Skin of body (tissue), 3 donors: ENCODE measurements at places on chromosomes 11 and 22. TPM values are rescaled to one million over a fixed set of nuclear protein-coding genes. Genes with fewer than 3 reads are reported as not detected.

DNA sequence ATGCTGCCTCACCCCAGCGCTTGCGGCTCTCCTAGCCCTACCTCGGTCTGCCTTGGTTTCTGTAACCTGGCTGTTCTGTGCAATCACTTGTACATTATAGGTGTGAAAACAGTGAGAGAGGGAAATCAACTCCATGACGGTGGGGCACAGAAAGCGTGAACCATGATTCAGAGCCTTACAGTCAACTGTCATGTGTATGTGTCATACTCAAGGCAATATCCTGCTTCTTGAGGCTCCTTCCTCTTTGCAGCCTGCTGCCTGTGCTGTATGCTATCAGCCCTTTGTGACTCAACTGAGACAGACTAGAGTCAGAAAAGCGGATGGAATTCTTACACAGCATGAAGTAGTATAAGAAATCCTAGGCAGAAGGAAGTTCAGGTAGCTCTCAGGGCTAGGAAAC is 2.1 kb downstream of the NRIP3 start:
- no peak for DNase-seq

Gene ANKK1
- total RNA-seq = 1.6 TPM

Gene RCOR2
- 2.1 TPM for total RNA-seq

- DNase-seq = no peak
These were observed 186.1 kb downstream of the SHANK2 start for GRCh38 chr11:71066311-71066710.
